Stimulated activated CD4-positive, alpha-beta T cell treated with anti-CD3 and anti-CD28 coated beads, Interleukin-15, amount 100 ng/mL, for 48 hours (primary cell): ENCODE measurements at places on chromosomes 16 and 17.

GRCh38 chr17:72699545-72699944 is 392.9 kb downstream of the SLC39A11 start:
- DNase-seq = no peak

GRCh38 chr16:20352615-20353014 is at the start of gene UMOD:
UMOD (minus strand) TSS chr16:20352715; CDS start chr16:20350737, 1,978 bp downstream.
- DNase-seq = no peak

DNA sequence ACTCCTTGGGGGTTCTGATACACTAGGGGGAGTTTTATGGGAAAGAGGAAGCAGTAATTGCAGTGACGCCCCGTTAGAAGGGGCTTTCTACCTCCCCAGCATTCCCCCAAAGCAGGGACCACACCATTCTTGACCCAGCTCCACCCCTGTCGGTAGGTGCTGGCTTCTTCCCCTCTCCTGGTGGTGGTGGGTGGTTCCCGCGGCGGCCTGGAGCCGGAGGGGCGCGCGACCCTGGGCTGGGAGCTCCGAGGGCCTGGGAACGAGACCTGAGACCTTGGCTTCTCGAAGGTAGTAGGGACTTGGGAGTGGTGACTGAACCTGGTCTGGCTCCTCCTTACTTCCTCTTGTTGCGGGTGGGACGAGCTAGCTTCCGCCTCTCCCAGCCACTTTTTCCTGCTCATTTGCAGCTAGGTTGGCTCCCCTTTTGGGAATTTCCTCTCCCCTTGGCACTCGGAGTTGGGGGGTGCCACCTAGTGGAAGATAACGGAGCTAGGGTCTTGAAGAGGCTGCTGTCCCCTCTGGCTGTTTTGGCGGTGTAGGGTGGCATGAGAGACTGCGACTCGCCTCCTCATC is 438 bp downstream of the GRN start:
- DNase-seq = no peak

- no peak for DNase-seq
Measured at GRCh38 chr17:15498107-15498506, 30.7 kb upstream of the CDRT4 start.

GRCh38 chr17:50935996-50936266 is 69.8 kb upstream of the TOB1 start:
- no peak for DNase-seq

GRCh38 chr17:39553341-39553945 is 54.3 kb downstream of the NEUROD2 start:
- no peak for DNase-seq

DNA sequence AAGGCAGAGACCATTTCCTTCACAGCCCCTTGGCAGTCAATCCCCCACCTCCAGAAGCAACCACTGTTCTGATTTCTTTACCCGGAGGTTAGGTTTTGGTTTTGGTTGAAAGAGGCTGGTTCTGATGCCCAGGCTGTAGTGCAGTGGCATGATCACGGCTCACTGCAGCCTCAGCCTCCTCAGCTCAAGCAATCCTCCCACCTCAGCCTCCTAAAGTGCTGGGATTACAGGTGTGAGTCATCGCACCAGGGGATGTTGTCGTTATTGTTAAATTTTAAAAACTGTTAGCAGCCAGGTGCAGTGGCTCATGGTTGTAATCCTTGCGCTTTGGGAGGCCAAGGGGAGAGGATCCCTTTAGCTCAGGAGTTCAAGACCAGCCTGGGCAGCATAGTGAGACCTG is 3.0 kb upstream of the CTRB2 start:
- DNase-seq = no peak

GRCh38 chr16:11157143-11157542 is 98.9 kb downstream of the SOCS1 start:
- no peak for DNase-seq

DNA sequence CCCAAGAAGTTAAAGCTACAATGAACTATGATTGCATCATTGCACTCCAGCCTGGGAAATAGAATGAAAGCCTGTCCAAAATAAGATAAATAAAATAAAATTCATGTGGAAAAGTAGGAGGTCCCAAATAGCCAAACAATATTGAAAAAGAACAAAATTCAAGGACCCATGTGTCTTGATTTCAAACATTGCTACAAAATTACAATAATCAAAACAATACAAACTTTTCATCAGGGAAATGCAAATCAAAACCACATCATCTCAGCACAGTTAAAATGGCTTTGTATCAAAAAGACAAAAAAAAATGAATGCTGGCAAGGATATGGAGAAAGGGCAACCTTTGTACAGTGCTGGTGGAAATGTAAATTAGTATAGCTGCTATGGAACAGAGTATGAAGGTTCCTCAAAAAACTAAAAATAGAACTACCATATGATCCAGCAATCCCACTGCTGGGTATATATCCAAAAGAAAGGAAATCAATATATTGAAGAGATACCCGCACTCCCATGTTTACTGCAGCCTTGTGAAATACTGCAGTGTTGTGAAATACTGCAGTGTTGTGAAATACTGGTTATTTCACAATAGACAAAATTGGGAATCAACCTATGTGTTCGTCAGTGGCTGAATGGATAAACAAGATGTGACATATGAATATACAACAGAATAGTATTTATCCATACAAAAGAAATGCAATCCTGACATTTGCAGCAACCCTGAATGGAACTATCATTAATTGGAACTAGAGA is 24.5 kb upstream of the ZNF287 start:
- DNase-seq = no peak

DNA sequence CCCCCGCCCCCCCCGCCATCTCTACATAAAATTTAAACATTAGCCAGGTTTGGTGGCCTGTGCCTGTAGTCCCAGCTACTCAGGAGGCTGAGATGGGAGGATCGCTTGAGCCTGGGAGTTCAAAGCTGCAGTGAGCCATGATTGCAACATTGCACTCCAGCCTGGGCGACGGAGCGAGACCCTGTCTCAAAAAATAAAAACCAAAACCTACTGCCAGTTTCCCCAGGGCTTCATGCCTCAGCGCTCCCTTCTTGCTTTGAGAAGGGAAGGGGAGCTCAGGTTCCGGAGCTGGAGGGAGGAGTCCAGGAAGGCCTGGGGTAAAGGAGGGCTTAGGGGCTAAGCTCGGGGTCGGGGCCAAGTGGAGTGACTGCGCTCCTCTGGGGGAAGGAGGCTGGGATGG is 20.5 kb downstream of the PLCD3 start:
- no peak for DNase-seq

- no peak for DNase-seq
Measured at GRCh38 chr17:55246583-55246982, 18.2 kb upstream of the HLF start.

- DNase-seq = no peak
Measured at GRCh38 chr16:6645768-6646568, 686.7 kb upstream of the RBFOX1 start.

DNA sequence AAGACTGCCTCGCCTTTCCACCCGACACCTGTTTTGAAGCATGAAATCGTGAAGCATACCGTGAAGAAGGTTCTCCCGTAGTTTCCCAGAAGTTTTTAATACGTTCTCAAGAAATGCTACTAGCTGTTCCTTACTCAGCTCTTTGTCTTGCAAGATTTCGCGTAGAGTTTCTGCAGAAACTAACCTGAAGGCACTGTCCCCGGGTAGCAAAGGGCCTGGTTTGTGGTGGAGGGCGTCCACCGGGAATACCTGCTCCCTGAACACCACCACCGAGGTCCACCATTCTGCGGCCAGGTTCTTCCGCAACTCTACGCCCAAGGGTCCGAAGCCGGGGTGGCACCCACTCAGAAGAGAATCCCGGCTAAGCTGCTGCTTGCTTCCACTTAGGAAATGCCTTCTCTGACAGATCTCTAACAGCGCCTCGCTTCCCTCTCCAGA is 487 bp downstream of the POLG2 start:
- DNase-seq = no peak

- no peak for DNase-seq
Measured at GRCh38 chr16:61007694-61008093, 1028.5 kb downstream of the CDH8 start.

- DNase-seq = peak; percentile 14
Measured at GRCh38 chr17:1060991-1061390, 64.1 kb downstream of the TIMM22 start.
